ENCODE measurements at places on chromosomes 3 and 15. TPM values are rescaled to one million over a fixed set of nuclear protein-coding genes. Genes with fewer than 3 reads are reported as not detected.

DNA sequence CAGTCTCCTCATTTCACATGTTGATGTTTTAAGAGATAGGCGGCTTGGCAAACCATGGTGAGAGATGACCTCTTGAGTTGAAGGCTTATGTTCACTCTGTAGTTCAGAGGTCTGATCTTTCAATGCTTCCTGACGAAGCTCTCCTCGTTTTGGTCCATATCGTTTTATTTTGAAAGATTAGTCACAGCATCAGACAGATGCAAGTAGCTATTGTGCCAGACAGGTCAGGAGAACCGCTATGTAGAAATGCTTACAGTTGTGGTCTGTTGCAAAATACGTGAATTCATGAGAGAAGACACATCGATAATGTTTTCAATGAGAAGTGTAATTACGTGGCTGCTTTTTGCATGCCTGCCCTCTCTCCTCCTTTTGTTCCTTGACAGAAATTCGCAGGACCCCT, 47.5 kb downstream of the CHL1 start:
- no peak for DNase-seq

KLHL24 gene
- total RNA-seq = 29.6 TPM

ANKRD34C gene
- total RNA-seq = not detected

SCG5 gene
- 4.9 TPM for total RNA-seq

- peak; percentile 71 for DNase-seq
These were observed 3.3 kb upstream of the ALAS1 start for GRCh38 chr3:52194485-52195290.

GRCh38 chr3:37367436-37367835, 193.1 kb upstream of the LRRFIP2 start:
- no peak for DNase-seq

DNA sequence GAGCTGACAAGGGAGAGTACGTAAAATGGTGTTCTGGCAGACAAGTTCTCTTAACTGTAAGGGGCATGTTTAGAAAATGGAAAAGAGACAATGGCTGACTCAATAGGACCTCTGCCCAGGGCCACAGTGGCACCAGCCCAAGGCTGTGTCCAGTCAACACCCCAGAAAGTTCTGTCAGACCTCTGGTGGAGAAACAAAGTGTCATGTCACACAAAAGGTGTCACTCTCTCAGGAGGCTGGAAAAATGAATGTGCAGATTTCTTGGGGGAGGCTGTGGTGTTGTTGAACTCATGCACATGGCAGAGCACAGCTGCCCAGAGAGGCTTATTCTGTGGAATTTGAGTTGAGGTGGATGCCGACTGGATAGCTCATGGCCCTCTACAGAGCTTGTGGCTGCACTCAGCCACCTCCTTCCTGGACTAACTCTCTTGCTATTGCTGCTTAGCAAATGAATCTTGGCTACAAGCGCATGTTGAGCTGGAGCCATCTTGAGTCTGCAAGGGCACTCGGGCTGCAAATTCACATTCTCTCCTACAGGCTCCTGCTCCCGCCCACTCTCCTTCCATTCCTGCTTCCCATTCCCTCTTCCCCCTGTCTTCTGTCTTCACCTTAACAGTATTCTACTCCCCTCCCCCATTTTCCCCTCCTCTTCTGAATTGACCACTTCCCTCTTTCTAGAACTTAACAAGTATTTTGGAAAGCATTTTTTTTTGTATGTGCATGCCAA, 55.8 kb upstream of the SLC7A14 start:
- DNase-seq = no peak

- no peak for DNase-seq
These were observed 78.7 kb downstream of the WWTR1 start for GRCh38 chr3:149579161-149579560.
